Astrocyte of the spinal cord (primary cell): ENCODE measurements at places on chromosomes 3 and 15.
A peak's percentile ranks its signal among the peaks of the same experiment; 100 is the strongest.

DNA sequence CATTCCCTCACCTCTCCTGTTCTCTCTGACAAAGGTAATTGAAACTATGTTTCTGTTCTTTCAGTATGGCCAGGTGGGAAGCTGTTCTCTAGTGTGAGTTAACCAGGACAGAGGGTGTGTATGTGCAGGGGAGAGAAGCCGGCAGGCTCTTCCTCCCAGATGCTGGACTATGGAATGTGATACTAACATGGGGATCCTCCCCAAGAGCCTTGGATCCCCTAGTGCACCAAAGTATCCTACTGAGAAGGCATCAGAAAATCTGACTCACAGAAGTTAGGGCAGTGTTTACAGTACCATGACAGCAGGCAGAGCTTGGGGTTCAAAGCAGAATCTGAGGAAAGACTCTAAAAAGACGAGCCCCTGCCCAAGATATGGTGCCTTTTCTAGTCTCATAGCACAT lies 123.1 kb downstream of the APBA2 start:
- DNase-seq: peak; percentile 29

DNA sequence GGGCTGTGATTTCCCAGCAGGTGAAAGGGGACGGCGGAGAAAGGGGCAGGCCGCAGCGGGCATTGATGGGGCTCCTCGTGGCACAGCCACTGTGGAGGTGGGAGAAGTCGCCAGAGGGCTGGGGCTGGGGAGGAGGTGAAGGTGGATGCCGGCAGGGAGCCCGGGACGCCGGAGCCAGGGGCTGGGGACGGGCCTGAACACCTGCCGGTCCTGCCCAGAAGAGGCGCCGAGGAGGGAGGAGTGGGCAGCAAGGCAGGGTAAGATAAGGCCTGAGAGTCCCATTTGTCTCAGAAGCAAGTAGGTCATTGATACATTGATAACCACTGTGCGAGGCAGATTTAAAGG lies 571 bp upstream of the RARRES1 start:
- no peak for DNase-seq

- peak; percentile 49 for DNase-seq
Observed at GRCh38 chr3:111538681-111539083, 3.3 kb upstream of the CD96 start.

DNA sequence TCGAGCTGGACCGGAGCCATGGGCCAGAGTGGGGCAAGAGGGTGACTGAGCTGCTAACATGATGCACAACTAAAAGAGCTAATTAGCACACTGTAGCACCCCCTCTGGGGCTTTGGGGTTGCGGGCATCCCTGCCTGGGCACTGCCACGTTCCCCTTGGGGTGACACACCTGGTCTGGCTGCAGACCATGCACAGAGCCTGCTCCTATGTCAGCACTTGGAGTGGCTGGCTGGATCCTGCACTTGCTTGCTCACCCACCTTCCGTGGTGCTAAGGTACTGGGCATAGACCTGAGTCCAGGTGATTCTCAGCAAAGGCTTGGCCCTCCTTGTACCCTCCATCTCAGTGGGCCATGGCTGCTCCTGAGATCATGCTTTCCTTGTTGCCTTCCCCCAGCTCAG lies 12.8 kb upstream of the SPTBN5 start:
- DNase-seq: no peak

- DNase-seq: no peak
Observed at GRCh38 chr3:24951180-24951579, 456.5 kb upstream of the THRB start.

DNA sequence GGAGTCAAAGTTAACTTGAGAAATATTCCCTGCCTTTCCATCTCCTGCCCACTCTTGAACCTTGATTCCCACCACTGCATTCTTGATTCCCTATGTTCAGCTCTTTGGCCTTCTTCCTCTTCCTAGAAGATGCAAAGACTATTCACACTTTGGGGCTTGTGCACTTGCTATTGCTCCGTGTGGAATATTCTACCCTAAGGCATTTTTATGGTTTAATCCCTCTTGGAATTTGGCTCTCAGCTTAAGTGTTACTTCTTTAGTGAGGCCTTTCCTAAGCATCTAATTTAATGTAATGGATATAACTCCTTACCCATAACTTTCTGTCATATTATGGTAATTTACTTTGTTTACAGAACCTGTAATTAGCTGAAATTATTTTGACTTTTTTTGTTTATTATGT lies 318.9 kb upstream of the COL8A1 start:
- DNase-seq: no peak

DNA sequence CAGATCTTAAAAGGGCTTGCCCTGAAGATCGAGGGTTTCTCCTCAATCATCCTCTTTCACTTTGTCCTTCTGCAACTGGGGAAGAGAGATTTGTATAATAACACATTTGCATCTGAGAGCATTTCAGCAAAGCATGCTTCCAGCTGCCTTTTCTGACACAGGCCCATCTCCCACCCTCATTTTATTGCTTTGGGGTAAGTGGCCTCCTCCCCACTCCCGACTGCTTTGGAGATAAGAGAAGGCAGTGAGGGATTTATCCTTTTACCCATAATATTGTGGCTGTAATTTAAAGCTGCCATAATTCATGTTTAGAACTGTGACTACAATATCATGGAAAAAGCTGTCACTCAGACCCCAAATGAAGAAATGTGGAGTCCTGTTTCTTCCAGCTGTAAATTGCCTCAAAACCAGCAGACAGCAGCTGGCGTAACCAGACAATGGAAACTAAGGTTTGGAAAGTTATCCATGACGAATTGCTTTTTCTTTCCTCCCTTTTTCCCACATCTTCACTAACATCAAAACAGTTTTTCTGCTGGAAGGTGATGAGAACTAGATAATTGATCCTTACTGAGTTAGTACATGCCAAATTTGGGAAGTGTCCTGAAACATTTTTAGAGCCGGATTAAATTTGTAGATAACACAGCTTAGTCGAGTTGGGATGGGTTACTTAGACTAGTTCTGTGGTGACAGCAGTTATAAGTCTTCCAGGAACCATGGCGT lies 104.2 kb upstream of the PFN2 start:
- no peak for DNase-seq

GRCh38 chr3:44042772-44043171 lies 198.9 kb upstream of the TOPAZ1 start:
- DNase-seq: no peak

- DNase-seq: no peak
Observed at GRCh38 chr15:91412138-91412928, 312.3 kb downstream of the SV2B start.

GRCh38 chr15:60396560-60396957 lies 1.2 kb downstream of the ANXA2 start:
- DNase-seq: peak; percentile 55

DNA sequence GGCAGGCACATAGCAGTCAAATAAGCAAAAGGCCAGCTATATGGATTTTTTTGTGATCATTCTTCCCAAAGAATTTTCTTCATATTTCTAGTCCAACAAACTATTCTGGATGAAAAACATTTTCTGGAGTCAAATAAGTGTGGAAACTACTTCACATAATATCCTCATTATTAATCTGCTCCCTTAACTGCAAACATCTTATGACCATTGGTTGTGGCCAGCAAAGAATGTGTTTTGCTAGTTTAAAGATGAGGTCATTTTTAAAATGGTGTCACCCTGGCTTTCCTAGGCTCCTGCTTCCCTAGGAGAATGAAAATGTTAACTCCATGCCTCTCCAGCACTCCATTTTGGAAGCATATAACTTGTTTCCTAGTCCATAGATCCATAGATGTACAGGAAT lies 118.8 kb downstream of the SST start:
- DNase-seq: peak; percentile 35

DNA sequence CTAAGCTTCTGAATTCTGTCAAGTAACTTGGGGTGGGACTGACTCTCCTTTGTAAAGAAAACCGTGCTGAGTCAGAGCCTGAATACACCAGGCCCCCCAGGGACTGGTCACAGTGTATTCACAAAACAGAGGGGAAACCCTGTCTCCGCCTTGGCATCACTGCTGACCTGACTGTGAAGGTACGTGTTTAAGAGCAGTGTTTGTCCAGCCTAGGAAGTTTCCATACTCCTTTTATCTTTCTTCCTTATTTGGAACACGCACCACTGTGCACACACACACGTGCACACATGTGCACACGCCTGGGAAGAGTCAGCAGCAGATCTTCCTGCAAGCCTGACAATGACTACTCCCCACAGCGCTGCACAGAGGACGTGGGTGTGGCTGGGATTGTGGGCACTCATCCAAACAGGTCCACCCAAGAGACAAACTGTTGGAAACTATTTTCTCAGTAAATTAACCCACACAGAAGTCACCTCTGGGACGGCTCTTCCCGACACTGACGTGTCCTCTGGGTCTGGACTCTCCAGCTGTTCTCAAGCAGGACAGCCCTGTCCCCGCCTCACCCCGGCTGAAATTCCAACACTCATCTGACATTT lies 87.7 kb downstream of the ATP10A start:
- DNase-seq: peak; percentile 80

- DNase-seq: no peak
Observed at GRCh38 chr15:70034141-70034540, 63.6 kb downstream of the TLE3 start.

DNA sequence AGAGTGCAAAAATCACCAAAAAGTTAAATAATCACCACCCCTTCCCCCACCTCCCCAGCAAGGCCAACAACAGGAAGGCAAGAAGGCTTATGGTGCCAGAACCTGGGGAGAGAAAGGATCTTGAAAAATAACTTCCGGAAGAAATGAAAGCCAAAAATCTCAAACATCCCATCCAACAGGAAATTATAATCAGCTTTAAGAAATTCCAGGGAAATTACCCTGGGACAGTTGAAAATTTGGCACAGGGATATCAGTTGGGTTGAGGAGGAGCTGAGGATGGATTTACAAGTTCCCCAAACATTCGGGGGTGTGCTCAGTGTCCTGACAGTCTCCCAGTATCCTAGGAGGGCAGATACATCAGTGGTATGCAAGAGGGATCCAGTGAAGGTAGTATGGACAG lies 82.7 kb downstream of the POLR2M start:
- no peak for DNase-seq

- peak; percentile 10 for DNase-seq
Observed at GRCh38 chr3:169148448-169149348, 514.8 kb downstream of the MECOM start.

DNA sequence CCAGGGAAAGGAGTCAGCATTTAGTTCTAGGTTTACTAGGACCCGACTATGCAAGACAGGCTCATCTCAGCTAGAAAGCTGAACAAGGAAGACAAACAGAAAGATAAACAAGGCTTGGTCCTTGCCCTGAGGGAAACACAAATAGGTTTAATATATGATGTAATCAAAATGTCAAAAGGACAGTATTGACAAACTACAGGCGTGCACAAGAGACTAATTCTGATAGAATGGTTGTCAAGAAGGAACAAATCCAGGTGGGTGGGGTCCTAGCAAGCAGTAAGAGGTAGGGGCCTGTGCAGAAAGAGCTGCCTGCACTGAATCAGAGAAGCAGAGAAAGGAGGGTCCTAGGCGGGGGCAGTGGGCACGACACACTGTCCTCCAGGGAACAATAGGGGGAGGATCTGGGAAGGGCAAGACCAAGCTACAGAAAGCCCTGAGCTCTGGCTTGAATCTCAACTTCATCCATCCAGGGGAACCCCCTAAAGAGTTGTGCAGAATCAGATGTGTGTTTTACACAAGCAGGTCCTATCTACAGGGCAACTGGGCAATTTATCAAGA lies 23.4 kb downstream of the RFTN1 start:
- DNase-seq: no peak

DNA sequence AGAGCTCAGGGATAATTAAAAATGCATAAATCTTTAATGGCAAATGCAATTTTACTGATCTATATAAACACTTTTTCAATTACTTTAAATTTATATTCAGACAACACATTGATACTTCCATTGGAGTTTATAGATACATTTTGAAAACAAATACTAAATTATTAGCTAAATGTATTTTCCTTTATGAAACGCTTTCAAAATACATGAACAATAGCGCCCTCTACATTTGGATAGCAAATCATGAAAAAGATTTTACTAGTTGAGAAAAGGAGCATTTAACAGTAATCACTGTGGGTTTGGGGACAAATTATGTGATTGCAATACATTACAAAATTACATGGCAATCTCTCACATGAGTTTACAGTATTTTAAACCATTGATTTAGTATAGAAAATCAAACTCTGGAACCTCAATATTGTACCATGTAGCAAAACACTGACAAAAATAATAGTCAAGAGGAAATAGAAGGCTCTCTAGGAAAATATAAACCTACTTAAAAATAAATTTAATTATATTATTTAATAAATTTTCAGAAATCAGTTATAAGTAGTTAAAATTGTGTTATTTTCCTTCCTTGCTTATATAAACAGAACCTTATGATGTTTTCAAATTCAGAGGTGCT lies 207.9 kb downstream of the ZIC1 start:
- peak; percentile 65 for DNase-seq

GRCh38 chr3:1183320-1184048 lies 90.7 kb downstream of the CNTN6 start:
- peak; percentile 77 for DNase-seq

DNA sequence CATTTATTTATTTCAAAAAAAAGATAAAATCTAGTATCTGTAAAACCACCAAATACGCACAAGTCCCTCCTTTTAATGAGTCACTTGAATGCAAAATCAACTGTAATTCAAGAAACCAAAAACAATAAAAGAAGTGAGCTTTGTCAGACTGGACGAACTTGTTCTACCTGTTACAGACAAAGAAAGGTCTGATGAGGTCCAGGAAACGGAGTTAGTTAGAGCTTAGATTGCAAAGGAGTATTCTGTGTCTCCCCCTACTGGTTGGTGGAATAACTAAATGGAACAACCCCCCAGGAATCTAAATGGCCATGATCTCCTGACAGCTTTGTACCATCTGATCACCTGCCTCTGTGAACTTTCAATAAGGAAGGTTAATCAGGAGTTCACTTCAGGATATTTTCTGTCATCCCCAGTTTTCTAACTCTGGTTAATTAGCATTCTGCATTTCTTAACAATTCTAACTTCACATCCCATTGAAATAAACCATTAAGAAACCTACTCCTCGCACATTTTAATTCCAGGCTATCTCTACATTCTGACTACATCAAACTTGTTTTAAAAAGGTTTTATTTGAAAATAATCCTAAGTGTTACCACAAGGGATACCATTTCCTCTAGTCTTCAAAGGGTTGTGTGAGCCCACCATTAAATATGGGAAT lies 333.0 kb upstream of the SATB1 start:
- DNase-seq: peak; percentile 13

- DNase-seq: peak; percentile 35
Observed at GRCh38 chr3:188298585-188298984, 144.6 kb downstream of the LPP start.

DNA sequence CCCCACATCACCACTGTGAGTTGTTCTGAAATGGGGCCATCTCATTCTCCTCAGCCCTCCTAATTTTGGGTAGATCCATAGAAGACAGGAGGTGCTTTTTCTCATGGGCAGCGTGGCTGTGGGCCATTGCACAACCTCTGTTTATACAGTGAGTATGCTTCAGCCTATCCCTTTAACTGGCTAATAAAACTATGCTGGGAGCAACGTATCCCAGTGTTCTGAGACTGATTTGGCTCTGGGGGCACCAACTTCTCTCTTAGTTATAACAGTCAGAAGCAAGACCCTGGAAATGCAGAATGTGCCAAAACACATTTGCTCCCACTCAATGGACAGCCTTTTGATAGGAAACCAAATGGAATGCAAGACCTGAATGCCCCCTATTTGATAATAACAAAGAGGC lies 97.1 kb upstream of the ICE2 start:
- DNase-seq: no peak

- DNase-seq: no peak
Observed at GRCh38 chr15:72112116-72112515, 5.8 kb downstream of the MYO9A start.
